Occipital lobe (tissue), 3 donors: ENCODE measurements at places on chromosomes 4 and X. TPM values are rescaled to one million over a fixed set of nuclear protein-coding genes. Genes with fewer than 3 reads are reported as not detected.
A peak's percentile ranks its signal among the peaks of the same experiment; 100 is the strongest.

GRCh38 chr4:159012381-159012780 lies 90.5 kb upstream of the RAPGEF2 start:
- no peak for DNase-seq

DNA sequence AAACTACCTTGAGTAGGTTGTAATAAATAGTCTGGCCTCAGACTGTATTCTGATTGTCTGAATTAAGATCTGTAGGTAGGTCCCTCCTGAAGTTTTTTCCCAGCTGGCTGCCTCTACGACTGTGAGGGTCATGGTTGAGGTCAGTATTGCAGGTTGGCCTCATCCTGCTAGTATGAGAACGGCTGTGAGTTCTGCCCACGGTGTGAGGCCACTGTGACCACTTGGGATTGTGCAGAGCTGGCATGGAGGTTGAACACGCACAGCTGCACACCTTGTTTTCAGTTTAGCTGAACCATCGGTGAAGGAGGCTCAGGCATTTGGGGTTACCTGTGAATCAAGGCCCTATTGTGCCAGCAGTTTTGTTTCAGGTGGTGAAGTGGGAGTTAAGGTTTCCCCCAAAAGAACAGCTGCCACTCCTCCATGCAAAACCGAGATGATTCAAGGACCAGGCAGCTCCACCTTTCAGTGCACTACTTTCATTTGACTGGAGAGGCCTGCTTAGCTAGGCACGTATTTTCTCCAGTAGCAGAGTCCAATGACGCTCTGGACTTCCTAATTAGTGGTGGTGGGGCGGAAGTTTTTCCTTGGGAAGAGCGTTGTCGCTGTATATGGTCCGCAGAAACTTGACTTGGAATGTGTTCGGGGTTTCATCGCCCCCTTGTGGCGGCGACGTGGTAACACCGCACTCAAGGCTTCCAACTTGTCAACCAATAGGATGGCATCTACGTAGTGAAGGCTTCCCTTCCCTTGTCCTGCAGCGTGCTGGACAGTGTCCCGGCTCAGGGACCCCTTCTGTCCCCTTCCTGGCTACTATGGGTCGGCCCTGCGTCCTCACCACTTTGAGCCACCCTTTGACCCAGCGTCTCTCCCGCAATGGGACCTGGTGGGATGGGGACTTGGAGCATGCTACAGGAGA lies 13.8 kb downstream of the CMC4 start:
- no peak for DNase-seq

DNA sequence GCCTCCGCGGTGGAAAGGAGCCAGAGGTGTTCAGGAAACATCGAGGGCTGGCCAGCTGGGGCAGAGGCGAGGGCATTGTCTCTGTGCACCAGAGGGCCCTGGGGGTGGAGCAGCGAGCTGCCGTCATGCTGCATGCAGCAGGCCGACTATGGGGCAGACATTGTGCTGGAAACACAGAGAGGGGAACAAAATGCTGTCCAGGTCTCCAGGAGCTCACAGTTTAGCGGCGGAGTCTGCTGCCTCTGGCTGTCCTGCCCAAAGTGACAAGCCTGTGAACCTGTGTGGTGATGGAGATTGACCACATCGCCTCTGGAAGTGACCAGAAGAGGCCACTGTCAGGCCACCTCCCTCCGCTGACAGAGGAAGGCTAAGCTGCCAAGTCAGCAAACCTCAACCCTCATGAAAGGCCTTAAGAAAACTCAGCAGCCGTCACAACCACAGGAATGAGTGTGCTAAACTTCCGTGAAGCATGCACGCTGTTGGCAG lies 20.1 kb upstream of the SASH3 start:
- DNase-seq, result peak; percentile 4

DNA sequence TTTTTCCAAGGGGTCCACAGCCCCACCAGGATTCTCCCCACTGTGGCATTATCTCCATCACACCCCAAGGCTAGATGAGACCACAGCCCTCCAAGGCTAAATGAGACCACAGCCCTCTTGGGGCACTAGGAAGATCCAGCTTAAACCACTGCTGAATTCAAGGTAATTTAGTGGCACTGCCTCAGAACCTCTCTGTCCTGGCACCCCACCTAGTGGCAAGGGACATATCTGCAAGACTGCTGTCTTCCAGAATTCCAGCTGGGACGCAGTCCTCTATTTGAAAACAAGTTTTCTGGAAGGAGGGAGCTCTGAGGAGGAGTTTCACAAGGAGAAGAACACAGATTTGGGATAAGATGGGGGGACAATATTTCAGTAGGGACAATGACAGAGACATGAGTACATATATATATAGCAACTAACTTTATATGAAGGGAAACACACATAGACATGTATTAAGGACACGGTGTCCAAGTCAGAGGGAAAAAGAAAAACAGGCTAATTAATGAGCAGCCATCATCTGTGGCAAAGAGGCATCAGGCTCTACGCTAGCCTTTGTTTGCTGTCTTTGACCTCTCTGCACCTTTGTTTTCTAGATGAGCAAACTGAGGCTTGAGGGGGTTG lies 9.3 kb downstream of the CETN2 start:
- no peak for DNase-seq

DNA sequence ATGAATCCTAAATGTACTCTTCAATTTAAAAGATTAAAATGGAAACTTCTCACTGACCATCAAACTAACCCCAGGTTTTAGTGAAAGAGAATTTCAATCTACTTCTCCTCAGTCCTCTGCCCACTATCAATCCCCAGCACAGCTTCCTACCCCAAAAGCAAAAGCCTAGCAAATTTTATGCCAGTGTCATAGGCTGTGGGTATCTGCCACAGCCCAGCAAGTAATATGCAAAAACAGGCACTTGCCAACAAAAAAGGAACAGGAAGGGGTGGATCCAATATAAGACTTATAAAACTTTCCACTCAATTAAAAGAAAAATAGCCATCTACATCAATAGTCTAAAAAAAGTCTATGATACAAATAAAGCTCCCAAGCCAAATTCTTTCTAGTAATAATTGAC lies 22.3 kb downstream of the CAMK2D start:
- DNase-seq, result no peak

The HTR2C gene
- 0.31 TPM for total RNA-seq

The ASMT gene
- total RNA-seq, result 0.62 TPM

The CFAP47 gene
- 2.2 TPM for total RNA-seq
